ENCODE measurements at places on chromosomes 5 and 9. TPM values are rescaled to one million over a fixed set of nuclear protein-coding genes. Genes with fewer than 3 reads are reported as not detected.

DNA sequence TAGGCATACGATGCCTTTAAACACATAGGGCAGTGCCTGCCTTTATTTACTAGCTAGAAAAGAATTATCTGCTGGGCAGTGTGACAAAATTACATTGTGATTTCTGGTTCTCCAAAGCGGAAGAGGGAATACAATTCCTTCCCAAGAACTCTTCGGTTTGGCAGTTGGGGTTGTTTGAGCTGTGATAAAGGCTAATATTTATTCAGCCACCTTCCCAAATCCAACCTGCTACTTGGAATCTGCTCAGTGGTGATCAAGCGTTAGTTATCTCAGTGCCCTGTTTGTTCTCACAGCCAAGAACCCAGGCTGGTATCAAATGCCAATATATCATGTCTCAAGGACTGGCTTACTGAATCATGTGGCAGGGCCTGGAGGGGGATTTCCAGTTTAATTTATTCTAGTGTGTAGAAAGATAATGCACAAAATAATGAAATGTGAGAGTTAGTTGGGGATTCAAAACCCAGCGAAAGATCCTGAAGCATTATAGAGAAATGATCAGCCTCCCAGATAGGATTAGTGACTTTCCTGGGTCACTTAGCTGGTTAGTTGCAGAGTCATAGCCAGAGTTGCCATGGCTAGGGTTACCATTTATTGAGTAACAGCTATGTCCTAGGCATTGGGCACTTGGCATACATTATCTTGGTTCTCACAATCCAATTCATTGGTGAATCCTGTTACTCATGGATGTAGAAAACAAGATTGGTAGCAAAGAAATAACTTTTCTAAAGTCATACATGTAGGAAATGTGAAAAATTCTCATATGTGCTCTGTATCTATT, 457.0 kb upstream of the KLF4 start:
- no peak overlapping the region for H3K27ac ChIP-seq
- H3K36me3 ChIP-seq, result no peaks in the 10 kb centered on the region
- H3K27me3 ChIP-seq, result no peaks in the 10 kb centered on the region
- DNase-seq, result no peak

Gene BDP1
- 63.9 TPM for total RNA-seq

- no peak overlapping the region for H3K4me3 ChIP-seq
- H3K4me1 ChIP-seq, result no peaks in the 10 kb centered on the region
- H3K27ac ChIP-seq, result no peak overlapping the region
- no peak for DNase-seq
Observed at GRCh38 chr5:7474821-7475403, 79.0 kb downstream of the ADCY2 start.

GRCh38 chr5:147068998-147069397, 165.8 kb upstream of the STK32A start:
- no peaks in the 10 kb centered on the region for H3K4me1 ChIP-seq
- no peaks in the 10 kb centered on the region for H3K36me3 ChIP-seq
- H3K27me3 ChIP-seq, result no peaks in the 10 kb centered on the region
- no peak overlapping the region for H3K27ac ChIP-seq
- no peak for DNase-seq

Gene CDC25C
- total RNA-seq, result not detected

DNA sequence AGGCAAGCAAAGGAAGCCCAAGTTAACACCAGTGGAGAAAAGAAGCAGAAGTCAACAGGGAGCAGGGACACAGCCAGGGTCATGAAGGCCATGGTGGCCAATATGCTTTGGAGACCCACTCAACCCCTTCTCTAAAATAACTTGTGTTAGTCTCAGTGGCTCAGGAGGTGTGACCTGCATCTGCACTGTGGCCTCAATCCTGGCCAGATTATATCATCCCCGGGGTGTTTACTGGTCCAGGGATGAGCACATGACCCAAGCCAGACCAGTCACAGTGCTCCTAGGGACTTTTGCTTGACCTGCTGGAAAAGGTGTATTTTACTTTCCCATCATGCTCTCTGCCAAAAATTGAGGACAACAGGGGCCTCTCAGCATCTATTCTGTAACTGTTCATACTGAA, 105.2 kb downstream of the DPYSL3 start:
- no peak overlapping the region for H3K27ac ChIP-seq
- H3K36me3 ChIP-seq, result no peaks in the 10 kb centered on the region
- H3K4me1 ChIP-seq, result no peaks in the 10 kb centered on the region
- H3K27me3 ChIP-seq, result no peaks in the 10 kb centered on the region

Gene NME5
- total RNA-seq, result not detected

GRCh38 chr5:100827481-100827889, 75.6 kb downstream of the ST8SIA4 start:
- H3K27me3 ChIP-seq, result no peaks in the 10 kb centered on the region
- no peak overlapping the region for H3K4me3 ChIP-seq
- no peak for DNase-seq
- peaks cover 2% of the 10 kb centered on the region for H3K36me3 ChIP-seq

DNA sequence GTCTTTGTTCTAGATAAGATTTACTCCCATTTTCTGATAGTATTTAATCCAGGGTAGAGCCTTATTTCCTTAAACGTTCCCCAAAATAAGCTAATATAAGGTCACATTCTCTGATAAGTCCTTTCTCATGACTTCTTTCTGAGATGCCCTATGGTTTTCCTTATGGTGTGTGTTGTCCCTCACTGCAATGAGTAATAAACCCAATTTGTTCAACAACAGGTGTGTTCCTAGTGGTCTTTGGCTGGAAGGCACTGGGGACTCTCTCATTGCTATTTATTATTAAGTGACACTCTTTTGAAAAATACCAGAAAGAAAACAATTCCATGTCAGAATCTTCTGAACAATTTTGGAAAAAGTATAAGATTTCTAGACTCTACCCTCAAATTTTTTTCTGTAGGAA, 256.5 kb upstream of the PPP1R2B start:
- no peaks in the 10 kb centered on the region for H3K27me3 ChIP-seq
- H3K4me1 ChIP-seq, result no peaks in the 10 kb centered on the region
- no peak for DNase-seq
- no peak overlapping the region for H3K27ac ChIP-seq
- H3K36me3 ChIP-seq, result no peaks in the 10 kb centered on the region
- H3K4me3 ChIP-seq, result no peak overlapping the region

Gene SPINK13
- not detected for total RNA-seq

DNA sequence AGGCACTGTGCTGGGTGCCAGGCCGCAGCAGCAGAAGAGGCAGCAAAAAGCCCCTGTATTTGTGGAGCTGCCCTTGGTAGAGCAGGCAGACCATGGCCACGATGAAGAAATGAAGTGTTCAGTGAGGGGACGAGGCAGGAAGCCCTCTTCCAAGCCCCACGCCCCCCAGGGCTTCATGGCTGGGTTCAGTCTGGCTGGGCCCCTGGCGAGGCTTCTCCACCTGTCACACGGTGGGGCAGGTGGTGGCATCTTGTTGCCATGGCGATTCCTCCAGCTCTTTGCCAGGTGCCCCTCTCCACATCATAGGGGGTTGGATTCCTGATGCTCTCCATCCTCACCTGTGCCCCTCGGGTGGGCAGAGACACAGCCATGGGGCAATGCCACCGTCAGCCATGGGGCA, 21.5 kb downstream of the ADGRD2 start:
- H3K4me1 ChIP-seq, result peaks cover 4% of the 10 kb centered on the region
- no peak overlapping the region for H3K4me3 ChIP-seq
- no peak overlapping the region for H3K27ac ChIP-seq

DNA sequence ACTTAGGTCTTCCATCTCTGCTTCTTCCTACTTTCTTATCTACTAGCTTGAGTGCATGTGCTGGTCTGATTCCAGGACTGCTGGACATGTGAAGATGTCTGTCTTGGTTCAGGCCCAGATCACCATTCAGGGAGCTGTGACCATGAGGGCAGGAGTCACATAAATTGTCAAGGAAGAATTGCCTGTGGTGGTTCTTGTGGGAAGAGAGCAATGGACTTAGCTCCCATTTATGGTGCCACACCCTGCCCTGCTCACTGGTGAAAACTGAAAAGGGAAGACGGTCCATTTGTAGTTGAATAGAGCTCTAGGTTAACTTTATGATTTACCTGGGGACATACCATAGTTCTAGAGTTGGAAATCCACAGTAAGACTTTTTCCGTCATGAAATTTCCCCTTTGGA, 244.3 kb upstream of the ZNF608 start:
- H3K27ac ChIP-seq, result no peak overlapping the region
- no peak overlapping the region for H3K4me3 ChIP-seq
- no peak for DNase-seq
- peaks cover 3% of the 10 kb centered on the region for H3K4me1 ChIP-seq

GRCh38 chr5:111310711-111311620, 86.8 kb downstream of the CAMK4 start:
- no peaks in the 10 kb centered on the region for H3K4me1 ChIP-seq
- no peak for DNase-seq
- no peaks in the 10 kb centered on the region for H3K36me3 ChIP-seq
- no peak overlapping the region for H3K27ac ChIP-seq
- no peaks in the 10 kb centered on the region for H3K27me3 ChIP-seq

- H3K27ac ChIP-seq, result no peak overlapping the region
- no peaks in the 10 kb centered on the region for H3K36me3 ChIP-seq
- no peak overlapping the region for H3K4me3 ChIP-seq
- peaks cover 40% of the 10 kb centered on the region for H3K4me1 ChIP-seq
- no peak for DNase-seq
- H3K27me3 ChIP-seq, result no peaks in the 10 kb centered on the region
Observed at GRCh38 chr9:4661165-4661564, 929 bp upstream of the PLPP6 start.

DNA sequence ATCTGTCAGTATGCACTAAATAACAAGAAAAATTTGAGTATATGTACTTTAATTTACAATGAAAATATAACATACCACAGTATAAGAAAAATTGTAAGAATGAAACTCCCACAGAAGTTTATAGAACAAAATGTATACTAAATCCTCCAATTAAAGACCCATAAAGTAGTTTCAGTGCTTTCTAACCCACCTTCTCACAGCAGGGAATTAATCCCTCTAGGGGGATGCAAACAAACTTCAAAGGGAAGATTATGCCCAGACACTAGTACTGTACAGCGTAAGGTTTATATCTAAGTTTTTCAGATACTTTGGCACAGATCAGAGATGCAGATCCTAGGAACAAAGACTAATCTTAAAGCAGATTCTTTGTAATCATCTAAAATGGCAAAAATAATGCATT, 57.2 kb downstream of the DENND1A start:
- H3K4me3 ChIP-seq, result no peak overlapping the region
- DNase-seq, result no peak
- no peak overlapping the region for H3K27ac ChIP-seq
- H3K36me3 ChIP-seq, result no peaks in the 10 kb centered on the region
- H3K4me1 ChIP-seq, result peaks cover 4% of the 10 kb centered on the region

Gene CLIC3
- total RNA-seq, result 1.1 TPM

- H3K27ac ChIP-seq, result no peak overlapping the region
- no peak overlapping the region for H3K4me3 ChIP-seq
- DNase-seq, result no peak
- H3K36me3 ChIP-seq, result no peaks in the 10 kb centered on the region
- H3K27me3 ChIP-seq, result no peaks in the 10 kb centered on the region
Observed at GRCh38 chr5:96199713-96200183, 233.3 kb downstream of the PCSK1 start.

- no peaks in the 10 kb centered on the region for H3K27me3 ChIP-seq
- H3K4me1 ChIP-seq, result no peaks in the 10 kb centered on the region
- no peak overlapping the region for H3K27ac ChIP-seq
- no peak for DNase-seq
- H3K4me3 ChIP-seq, result no peak overlapping the region
- H3K36me3 ChIP-seq, result no peaks in the 10 kb centered on the region
Observed at GRCh38 chr5:103305809-103306208, 47.2 kb downstream of the MACIR start.

Gene CTSV
- not detected for total RNA-seq

Gene FCHO2
- 6.5 TPM for total RNA-seq

Gene PPP3R2
- not detected for total RNA-seq

- H3K4me3 ChIP-seq, result no peak overlapping the region
- H3K27me3 ChIP-seq, result no peaks in the 10 kb centered on the region
- no peak overlapping the region for H3K27ac ChIP-seq
- no peak for DNase-seq
- no peaks in the 10 kb centered on the region for H3K4me1 ChIP-seq
- H3K36me3 ChIP-seq, result peaks cover 52% of the 10 kb centered on the region
Observed at GRCh38 chr9:134053401-134053871, 14.4 kb downstream of the BRD3 start.

DNA sequence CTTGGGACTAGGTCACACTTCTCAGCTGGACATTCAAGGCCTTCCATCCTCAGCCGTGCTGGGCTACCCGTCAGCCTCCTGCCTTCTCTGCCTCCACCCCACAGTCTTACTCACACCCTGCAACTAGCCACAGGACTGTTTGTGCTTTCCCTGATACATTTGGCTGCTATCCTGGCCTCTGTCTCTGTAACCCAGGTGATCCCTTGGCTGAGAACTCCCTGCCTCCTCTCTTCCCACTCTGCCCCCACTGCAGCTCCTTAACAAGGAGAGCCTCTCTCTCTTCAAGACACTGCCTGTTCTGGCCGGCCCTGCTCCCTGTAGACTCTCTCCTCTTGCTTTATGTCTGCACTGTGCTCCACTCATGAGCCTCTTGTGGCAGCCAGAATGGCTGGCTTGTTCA, 120.6 kb downstream of the MSX2 start:
- H3K27me3 ChIP-seq, result no peaks in the 10 kb centered on the region
- no peak overlapping the region for H3K27ac ChIP-seq
- H3K4me1 ChIP-seq, result no peaks in the 10 kb centered on the region
- no peak overlapping the region for H3K4me3 ChIP-seq
- H3K36me3 ChIP-seq, result no peaks in the 10 kb centered on the region
